Kidney (tissue), 22 donors: ENCODE measurements at places on chromosomes 7 and 10. TPM values are rescaled to one million over a fixed set of nuclear protein-coding genes. Genes with fewer than 3 reads are reported as not detected.
A peak's percentile ranks its signal among the peaks of the same experiment; 100 is the strongest.

MEIG1 gene
- 1.4 TPM for polyA plus RNA-seq

- H3K4me3 ChIP-seq: no peak overlapping the region
- H3K4me1 ChIP-seq: no peaks in the 10 kb centered on the region
- no peak overlapping the region for H3K27ac ChIP-seq
- no peaks in the 10 kb centered on the region for H3K36me3 ChIP-seq
These were observed 10.8 kb downstream of the AFAP1L2 start for GRCh38 chr10:114393482-114393881.

DNA sequence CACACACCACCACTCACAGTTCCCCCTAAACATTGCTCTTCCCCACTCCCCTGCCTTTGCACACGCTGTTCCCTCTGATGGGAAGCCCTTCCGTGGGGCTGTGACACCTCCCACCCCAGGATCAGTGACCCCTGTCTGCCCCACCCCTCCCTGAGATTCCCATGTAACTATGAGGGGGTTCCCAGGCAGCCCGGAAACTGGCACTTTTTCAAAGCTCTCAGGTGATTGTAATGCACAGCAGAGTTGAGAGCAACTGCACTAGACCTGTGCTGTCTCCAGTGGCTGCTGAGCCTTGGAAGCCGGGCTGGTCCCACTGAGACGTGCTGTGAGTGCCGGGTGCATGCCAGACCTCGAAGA lies 29.8 kb downstream of the GPRIN2 start:
- peak; percentile 40 for DNase-seq
- no peak overlapping the region for H3K4me3 ChIP-seq

DNA sequence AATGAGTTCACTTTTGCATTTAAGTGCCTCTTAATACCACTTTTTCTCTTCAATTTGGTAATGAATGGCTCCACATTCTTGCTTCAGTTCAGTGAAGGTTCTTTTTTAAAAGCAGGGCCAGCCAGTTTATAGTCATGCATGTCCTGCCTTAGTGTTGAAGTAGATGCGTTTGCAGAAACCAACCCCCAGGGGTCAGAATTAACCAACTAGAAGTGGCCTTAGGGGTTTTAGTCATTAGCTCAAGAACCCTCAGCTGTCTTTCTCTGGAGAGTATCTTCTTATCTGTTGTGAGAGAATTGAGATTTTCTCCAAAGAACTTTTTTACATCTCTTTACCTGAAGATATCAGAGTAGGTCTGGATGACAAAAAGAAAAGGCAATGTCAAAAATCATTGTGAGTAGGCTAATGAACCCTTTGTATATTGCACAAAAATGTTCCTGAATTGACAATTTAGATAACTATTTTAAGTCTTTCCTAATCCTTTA lies 82.2 kb downstream of the PIK3CG start:
- DNase-seq: peak; percentile 90
- no peak overlapping the region for H3K27ac ChIP-seq
- no peak overlapping the region for H3K4me3 ChIP-seq

DNA sequence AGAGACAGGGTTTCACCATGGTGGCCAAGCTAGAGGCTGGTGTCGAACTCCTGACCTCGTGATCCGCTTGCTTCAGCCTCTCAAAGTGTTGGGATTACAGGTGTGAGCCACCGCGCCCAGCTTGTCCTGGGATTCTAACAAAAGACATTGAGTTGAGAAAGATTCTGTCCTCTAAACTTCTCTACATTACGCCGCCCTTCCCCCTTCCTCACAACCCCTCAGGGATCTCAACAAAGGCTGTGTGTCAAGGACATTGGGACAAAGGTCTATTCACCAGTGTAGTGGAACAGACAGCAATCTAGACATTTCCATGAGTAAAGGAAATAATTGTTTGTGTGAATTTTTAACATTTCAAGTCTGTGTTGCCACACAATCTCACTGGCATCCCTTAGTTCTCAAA lies 68.8 kb upstream of the KIF5B start:
- H3K27me3 ChIP-seq: no peaks in the 10 kb centered on the region
- no peak overlapping the region for H3K4me3 ChIP-seq
- H3K36me3 ChIP-seq: no peaks in the 10 kb centered on the region
